ENCODE measurements at places on chromosomes 7 and 10.
A peak's percentile ranks its signal among the peaks of the same experiment; 100 is the strongest.

DNA sequence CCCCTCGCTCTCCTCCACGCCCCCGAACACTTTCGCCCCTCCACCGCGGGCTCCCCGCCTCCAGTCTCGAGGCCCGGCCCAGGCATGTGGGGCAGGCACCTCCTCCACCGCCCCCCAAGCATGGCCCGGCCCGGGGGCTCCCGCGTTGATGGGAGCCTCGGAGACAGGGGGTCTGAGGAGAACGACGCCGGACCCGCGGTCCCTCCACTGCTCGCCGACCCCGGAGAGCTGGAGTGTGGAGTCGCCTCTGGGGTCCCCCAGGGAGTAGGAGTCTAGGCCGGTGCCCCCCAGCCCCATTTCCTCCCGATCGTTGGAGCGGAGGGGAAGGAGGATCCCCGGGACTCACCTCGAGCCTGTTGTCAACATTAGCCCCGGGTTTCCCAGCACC is 206 bp downstream of the UPF2 start:
- DNase-seq = no peak

DNA sequence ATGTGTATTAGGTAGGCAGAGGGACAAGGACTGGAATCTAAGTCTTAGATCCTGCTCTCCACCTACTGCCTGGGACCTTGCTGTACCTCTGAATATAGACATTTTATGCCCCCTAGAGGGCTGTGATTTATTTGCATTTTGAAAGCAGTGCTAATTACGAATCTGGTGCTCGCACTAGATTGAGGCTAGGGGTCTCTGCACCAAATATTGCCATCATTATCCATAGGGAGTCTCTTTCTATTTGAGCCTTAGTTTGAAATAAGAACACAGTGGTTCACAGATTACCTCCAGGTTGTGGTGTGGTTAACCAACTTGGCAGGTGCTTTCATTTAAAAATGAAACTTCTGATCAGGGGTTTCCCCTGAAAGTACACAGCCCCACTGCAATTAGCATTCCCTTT is 41.8 kb downstream of the CNNM1 start:
- DNase-seq = peak; percentile 25

DNA sequence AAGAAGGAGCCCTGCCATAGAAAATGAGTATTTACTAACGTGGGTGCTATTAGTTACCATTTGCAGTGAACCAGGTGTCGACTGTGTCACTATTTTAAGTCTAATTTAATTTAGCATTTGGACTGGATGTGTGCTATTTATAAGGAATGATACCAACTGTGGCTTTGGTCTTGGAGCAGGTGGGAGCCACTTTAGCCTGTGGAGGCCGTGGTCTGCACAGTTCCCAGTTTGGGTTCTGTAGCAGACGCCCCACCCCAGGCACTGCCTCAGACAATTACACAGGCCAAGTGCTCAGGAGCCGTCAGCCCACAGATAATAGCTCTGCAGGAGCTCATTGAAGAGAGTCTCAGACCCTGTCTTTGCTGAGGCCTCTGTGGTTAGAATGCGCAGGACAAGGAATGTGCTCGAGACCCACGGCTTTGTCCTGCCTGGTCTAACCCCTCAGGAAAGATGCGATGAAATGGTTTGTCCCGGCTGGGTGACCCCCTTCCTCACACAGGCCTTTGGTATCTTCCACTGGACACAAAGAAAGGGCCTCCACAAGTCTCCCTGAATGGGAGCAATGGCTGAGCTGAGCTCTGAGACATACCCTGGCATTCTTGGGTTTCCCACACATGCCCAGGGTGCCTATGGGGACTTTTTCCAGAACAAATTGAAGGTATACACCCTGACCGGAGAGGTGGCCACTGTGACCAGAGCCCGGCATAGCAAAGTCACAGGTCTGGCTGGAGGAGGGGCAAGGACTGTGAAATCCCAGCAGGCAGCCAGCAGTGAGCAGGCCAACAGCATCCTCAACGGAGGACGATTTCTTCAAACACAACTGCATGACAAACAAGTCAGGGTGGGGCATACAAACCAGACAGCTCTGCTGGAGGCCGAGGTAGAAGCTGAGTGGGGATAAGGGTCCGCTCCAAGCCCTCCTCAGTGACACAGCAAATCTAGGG is 251.2 kb downstream of the ARHGAP12 start:
- DNase-seq = no peak

GRCh38 chr10:76229341-76229740 is 797.9 kb downstream of the LRMDA start:
- no peak for DNase-seq

GRCh38 chr10:107790271-107790670 is 625.8 kb upstream of the SORCS1 start:
- no peak for DNase-seq

- DNase-seq = no peak
These were observed 1.3 kb downstream of the LDB1 start for GRCh38 chr10:102118867-102119266.

- DNase-seq = no peak
These were observed 544.5 kb upstream of the SORCS1 start for GRCh38 chr10:107708981-107709380.

DNA sequence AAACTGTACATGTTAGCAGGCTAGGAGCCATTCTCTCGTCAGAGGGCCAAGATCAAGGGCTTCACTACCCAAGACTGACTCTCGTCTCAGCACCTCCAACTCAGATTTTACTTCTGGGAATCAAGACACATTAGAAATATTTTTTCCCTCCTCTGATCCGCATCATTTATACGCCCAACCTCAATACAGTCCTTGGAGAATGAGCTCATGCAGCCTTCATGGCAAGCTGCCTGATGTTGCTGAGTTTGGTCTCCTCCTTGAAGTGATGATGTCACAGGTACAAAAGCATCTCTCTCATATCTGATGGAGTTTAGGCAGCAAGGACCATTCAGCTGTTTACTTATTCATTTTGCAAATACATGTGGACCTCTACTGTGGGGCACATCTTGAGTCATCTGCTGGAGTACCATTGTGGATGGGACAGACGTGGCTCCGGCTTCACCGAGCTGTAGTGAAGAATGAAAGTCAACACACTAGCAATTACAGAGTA is 114.0 kb downstream of the BMPER start:
- DNase-seq = no peak

- DNase-seq = no peak
These were observed 107.7 kb upstream of the ANK3 start for GRCh38 chr10:60497364-60497763.

DNA sequence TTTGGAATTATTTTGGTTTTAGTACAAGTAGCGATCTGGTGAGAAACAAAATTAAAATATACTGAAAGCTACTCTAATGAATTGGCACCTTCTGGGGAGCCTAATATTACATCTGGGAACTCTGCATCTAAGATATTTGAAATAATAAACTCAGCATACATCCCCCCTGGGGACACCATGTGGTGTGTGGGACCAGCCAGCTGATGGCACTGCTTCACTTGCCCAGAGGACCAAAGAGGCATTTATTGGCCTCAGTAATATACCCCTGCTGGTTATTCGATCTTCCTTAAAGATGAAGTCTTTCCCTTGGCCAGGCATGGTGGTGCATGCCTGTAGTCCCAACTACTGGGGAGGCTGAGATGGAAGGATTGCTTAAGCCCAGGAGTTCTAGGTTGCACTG is 195.1 kb upstream of the AUTS2 start:
- no peak for DNase-seq

DNA sequence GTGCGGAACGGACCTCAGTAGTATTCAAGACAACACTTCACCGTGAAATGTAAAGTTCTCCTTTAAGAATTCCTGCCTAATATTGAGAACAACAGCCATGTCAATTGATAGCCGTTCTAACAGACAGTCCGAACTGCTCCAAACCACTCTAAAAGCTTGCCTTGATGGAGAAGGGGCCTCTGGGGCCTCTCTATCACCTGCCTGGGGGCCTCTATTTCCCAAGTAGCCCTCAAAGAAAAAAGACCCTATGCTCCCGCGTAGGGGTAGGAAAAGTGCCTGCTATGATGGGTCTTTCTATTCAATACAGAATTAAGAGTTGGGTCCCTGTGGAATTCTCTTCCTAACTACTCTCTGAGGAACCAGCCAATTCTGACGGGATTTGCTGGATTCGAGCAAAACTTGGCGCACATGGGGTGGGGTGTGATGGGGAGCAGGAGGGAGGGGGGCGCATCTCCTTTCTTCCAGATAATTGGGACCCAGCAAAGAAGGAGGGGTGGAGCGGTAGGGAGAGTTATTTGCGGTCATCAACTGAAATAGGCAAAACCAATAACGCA is 8.3 kb upstream of the DLX6 start:
- no peak for DNase-seq

- DNase-seq = no peak
These were observed 295.2 kb downstream of the CAMK1D start for GRCh38 chr10:12644380-12645144.

GRCh38 chr10:80410578-80411145 is 2.3 kb downstream of the PRXL2A start:
- DNase-seq = no peak

DNA sequence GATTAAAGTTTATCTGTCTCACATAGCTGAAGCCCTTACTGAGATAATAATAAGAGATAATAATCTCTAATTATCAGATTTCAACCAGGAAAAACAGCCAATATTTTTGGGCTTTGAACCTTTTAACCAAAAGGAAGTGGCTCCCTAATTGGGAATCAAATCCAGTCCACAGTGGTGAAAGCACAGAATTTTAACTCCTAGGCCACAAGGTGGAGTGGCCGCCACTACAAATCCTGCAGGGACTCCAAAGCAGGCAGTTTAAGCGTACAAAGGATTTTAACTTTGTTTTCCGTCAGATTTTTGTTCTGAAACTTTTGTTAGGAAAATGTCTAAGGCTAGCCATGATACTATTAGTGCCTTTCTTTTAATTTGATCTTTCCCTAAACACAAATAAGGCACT is 99.6 kb upstream of the CCNY start:
- DNase-seq = no peak

DNA sequence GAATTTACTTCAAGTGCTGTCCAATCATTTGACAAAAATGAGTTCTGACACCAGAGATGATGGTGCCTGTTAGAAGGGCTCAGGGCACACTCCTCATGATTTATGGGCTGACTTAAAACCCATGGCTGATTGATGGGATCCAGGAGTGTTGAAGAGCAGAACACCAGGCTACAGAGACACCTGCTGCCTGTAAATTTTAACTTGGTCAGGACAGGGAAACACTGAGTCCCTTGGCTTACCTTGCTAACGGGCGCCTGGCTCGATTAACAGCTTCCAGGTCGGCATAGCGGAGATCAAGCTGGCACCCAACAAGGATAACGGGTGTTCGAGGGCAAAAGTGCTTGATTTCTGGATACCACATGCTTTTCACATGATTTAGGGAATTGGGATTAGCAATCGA is 51.4 kb downstream of the RHOBTB1 start:
- DNase-seq = no peak

DNA sequence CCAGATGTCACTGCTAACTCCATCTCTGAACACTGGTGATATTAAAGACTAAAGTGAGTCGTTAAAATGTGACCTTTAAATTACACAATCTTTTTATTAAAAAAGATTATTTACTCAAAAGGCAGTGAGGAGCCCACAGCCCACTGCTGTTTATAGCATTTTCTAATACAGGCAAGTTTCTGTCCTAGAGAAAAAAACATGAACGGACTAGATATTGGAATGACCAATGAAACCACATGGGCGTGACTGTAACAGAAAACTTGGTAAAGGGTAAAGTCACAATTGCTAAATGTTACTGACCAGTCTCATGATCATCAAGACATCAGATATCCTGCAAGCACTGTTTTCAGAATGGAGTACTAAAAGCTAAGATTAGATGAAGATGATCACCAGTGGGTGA is 78.7 kb downstream of the FEZF1 start:
- DNase-seq = peak; percentile 27

DNA sequence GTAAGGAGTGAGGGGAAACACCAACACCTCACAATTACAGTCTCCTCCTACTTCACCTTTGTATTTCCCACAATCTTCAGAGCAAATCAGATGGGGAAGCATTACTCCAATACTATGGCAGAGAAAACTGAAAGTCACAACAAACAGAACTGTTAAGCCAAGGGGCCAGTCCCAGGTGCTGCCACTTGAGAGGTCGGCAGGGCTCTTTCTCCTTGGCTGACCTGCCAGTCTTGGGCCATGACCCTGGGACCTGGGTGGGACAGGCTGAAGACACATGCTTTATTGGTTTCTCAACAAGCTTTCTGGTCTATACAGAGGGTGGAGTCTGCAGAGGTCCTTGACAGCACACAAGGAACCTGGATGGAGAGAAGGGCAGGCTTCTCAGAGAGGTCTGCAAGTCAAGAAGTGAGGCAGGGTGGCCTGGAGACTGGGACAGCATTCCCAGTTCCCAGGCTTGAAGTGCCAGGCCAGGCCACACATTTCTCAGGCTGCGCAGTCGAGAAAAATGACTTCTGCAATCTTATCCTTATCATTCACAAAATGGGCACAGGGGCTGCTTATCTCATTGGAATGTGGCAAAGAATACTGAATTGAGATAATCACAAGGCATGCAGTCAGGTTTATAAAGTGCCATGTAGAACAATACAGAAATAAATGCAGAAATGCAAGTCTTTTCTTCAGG is 301.0 kb downstream of the CXCL12 start:
- no peak for DNase-seq

DNA sequence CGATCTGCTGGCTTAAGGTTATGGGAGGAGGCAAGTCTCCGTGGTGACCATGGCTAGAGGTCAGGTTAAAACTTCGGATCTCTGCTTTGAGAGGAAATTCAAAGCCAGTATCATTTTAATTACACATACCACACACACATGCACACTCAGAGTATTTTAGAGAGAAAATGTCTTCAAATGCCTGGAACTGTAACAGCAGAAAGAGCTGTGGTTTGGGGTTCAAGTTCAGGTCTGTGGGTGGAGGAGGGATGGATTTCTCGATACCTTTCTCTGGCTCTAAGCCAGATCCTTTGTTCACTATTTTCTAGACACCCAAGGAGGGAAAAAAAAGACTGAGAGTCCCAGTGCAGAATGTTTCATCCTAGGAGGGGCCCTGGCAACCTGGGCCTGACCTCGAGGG is 32.5 kb downstream of the ARL3 start:
- DNase-seq = no peak

DNA sequence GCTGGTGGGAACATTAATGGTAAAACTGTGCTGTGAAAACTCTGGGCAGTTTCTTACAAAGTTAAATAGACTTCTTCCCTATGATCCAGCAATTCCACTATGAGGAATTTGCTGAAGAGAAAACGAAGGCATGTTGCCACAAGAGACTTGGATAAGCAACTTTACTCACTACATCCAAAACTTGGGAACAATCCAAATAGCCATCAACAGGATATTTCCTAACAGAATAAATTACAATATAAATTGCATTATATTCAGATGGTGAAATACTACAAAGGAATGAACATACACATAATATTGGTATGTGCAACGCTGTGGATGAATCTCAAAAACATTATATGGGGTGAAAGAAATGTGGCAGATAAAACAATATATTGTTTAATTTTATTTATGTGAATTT is 21.4 kb upstream of the MKI67 start:
- DNase-seq = peak; percentile 83

- DNase-seq = peak; percentile 10
These were observed 218.2 kb upstream of the KMT2E start for GRCh38 chr7:104795616-104796398.
